ENCODE measurements at places on chromosomes 4 and X.

- DNase-seq = no peak
Observed at GRCh38 chrX:71637253-71637618, 18.9 kb upstream of the CXCR3 start.

DNA sequence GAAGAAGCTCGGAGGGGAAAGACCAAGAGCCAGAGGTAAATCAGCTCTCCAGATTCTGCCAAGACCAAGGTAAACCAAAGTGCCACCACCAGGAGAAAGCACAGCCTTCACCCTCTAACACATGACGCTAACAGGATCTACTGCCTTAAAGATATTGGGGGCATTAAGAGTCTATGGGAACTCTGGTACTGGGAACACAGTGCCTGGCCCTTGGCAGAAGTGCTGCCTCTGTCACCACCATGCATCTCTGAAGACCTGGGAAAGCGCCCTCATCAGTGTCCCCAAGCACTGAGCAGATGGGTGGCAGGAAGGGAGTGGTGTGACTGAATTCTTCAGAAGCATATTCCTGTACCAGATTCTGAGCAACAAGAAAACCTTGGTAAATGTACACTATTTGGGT, 1.3 kb downstream of the QDPR start:
- DNase-seq = no peak

- no peak for DNase-seq
Observed at GRCh38 chr4:962231-963208, 10.8 kb downstream of the DGKQ start.

GRCh38 chr4:98539299-98539698, 119.1 kb downstream of the TSPAN5 start:
- no peak for DNase-seq

GRCh38 chr4:47840291-47840690, 2.4 kb upstream of the CORIN start:
- DNase-seq = no peak

GRCh38 chr4:65943076-65943475, 272.8 kb upstream of the EPHA5 start:
- DNase-seq = no peak

DNA sequence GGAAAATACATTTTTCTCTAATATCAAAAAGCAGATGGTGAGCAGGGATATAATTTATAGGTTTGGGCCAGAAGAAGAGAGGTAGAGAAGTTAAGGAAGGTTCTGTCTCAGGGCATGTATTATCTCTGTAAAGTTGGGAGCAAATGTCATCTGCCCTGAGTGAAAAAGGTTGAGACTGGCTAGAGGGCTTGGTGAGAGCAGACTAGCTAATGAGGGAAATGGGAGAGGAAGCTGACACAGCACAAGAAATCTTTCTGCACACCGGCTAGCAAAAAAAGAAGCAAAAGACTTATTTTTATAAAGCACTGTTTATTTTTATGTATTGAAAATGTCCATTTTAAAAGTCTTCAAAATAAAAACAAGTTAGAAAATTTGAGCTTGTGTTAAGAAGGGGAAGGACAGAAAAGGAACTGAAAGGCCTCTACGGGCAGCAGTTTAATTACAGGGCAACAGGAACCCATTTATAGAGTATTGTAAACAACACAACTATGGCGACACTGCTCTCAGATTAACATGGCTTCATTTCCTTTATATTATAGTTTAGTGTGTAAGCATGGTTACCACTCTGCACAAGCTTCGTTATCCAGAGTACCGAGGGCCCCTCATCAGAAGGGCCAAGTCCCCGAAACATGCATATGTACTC, 17.4 kb downstream of the CD40LG start:
- no peak for DNase-seq

DNA sequence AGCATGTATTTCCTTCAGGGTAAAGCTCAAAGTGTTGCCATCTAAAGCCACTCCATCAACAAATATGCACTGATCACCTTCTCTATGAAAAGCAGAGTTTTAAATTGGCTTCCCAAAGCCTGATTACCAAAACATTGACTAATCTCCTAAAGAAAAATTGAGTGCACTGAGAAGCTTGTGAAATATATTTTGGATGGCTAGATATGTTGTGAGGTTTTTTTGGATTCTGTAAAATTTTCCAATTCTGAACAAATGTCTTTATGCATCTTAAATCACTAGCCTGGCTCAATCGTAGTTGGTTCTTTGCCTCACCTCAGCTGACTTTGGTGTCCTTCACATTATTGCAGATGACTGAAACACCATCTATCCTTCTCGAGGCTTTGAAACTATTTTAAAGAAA, 14.9 kb upstream of the EXOSC9 start:
- DNase-seq = no peak

- no peak for DNase-seq
Observed at GRCh38 chr4:35993606-35994005, 250.7 kb downstream of the ARAP2 start.

DNA sequence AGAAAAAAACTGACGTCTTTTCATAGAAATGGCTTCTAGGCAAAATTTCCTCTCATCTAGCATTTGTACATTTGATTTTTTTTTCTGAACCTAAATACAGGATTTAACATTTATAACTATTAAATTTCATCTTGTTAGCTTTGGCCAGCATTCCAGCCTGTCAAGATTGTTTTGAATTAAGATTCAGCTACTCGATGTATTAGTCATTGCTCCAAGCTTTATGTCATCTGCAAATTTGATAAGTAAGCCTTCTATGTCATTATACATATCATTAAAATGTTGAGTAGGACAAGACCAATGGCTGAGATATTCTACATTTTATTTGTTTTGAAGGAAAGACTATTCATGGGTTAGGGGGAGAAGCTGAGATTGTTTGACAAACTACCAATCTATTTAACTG, 46.7 kb downstream of the DDX53 start:
- DNase-seq = no peak

DNA sequence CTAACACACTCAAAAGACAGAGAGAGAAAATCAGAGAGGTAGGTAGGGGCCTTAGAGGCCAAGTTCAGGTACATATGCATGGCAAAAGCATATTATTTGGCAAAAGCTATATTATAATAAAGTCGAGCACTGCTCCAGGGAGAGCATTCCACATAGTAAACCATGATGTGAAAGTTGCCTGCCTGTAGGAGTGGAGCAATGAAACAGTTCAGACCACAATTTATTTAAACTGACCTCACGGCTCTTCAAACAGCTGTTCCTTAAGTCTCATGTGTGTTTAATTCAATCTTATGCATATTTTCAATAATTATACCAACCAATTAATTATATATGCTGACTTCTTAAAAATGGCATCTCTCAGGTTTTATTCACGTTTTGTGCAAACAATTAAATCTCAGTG, 3.3 kb downstream of the RFC1 start:
- DNase-seq = no peak

DNA sequence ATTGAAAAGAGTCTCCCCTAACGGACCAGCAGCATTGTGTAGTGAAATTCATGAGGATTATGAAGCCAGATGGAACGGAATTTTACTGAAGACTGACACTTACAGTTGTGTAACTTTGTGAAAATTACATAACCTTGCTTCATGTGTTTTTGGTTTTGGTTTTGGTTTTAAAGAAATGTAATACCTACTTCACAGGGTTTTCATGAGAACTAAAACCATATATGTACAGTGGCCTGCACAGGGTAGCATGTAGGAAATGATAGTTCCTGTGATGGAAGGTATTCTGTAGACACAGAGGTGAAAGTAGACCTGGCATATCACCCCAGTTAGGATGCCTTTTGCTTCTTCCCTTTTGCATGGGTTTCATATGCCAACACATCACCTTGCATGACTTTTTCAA, 247.0 kb downstream of the BANK1 start:
- DNase-seq = no peak

GRCh38 chr4:16794816-16795445, 103.5 kb downstream of the LDB2 start:
- peak; percentile 18 for DNase-seq

DNA sequence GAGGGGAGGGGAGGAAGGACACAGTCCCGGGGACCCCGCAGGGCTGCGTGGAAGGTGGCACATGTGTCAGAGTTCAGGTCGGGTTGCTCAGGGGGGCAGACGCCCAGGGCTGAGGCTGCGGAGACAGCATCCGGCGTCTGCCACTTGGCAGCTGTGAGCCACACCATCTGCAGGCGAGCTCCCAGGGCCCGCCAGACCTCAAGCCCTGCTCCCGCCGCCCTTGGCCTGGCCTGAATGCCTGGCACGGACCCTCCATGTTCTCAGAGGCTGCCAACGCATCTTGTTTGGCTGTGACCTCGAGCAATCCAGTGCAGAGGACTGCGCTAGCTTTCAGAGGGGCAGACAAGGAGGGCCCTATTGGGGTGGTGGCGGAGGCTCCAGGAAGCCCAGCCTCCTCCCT, 5.1 kb downstream of the BGN start:
- no peak for DNase-seq

DNA sequence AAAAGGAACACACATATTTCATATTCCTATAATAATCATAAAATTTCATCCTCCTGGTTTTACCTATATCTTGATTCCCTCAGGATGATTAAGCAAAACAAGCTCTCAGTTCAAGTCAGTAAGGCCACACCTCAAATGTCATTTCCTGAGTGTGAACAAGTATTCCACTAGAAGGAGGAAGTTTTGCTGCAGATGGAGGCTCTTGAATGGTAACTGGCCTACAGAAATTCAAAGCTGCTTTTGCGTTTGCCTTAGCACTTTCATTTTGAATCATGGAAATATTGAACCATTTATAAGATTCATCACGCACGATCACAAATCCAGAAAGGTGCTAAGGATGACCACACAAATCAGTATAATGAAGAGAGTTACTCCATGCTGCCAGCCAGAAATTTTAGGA, 254.4 kb upstream of the CXXC4 start:
- DNase-seq = no peak

GRCh38 chrX:103372886-103373285, 3.5 kb upstream of the BEX3 start:
- DNase-seq = no peak

DNA sequence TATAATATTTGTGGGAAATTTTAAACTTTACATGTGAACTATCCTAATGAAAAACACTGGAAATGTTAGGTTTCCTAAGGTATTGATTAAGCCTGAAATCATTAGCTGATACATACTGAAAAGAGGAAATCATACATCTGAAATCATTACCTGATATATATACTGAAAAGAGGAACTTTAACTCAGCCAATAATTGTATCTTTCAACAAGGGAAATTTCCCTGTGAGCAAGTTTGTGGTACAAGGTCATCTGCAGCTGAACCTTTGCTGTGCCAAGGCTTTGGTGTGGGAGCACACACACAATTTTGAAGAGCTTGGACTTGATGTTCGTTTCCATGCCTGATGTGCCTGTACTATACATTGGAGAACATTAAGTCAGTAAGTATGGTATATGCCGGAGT, 131.9 kb upstream of the USP9X start:
- no peak for DNase-seq

GRCh38 chr4:119068529-119068962, 67.1 kb upstream of the MYOZ2 start:
- DNase-seq = no peak

DNA sequence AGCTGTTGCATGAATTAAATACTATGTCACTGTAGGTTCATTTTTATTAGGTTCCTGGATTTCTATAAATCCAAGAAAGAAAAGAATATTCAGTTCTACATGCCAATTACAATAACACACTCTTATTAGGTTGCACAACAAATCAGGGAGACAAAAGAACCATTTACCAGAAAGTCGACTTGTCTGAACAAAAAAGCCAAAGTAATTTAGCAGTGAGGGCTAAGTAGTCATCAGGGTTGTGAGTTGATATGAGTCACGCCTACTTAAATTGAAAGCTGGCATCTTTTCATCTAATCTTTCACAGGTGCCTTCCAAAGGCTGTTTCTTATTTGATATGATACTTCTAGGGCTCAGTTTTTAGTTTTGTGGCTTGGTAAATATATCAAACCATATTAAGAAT, 25.4 kb upstream of the GNRHR start:
- DNase-seq = no peak

- no peak for DNase-seq
Observed at GRCh38 chr4:28508636-28509035, 1648.0 kb downstream of the STIM2 start.

DNA sequence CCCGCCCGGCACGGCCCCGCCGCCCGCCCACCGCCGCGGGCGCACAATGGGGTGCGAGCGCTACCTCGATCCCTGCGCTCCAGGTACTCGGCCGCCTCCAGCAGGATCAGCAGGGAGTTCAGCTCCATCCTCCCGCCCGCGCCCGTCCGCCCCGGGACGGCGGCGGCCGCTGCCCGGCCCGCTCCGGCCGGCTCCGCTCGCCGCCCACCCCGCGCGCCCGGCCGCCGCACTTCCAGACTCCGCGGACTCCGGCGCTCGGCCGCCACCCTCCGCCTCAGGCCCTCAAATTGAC, at the start of gene MXD4:
Gene MXD4 (minus strand): TSS at position 257 of the 292 bp plus-strand sequence. CDS start 129 bp downstream, at position 128.
- DNase-seq = no peak

GRCh38 chr4:89410687-89411086, 103.1 kb upstream of the GPRIN3 start:
- DNase-seq = no peak

- DNase-seq = no peak
Observed at GRCh38 chrX:102654696-102655095, 3.4 kb downstream of the GPRASP1 start.

GRCh38 chr4:151688003-151688784, 72.6 kb downstream of the GATB start:
- no peak for DNase-seq

GRCh38 chrX:9851890-9852289, 65.7 kb downstream of the SHROOM2 start:
- no peak for DNase-seq

GRCh38 chrX:71556036-71556435, 22.2 kb upstream of the GCNA start:
- no peak for DNase-seq

GRCh38 chrX:49995795-49996455, 73.5 kb downstream of the CLCN5 start:
- no peak for DNase-seq

GRCh38 chrX:21661316-21661715, 3.2 kb upstream of the KLHL34 start:
- no peak for DNase-seq

- no peak for DNase-seq
Observed at GRCh38 chr4:145694929-145695328, 15.0 kb downstream of the C4orf51 start.

GRCh38 chr4:153488006-153488891, 22.1 kb downstream of the TMEM131L start:
- DNase-seq = peak; percentile 71

- peak; percentile 81 for DNase-seq
Observed at GRCh38 chrX:71098302-71098701, 2.7 kb downstream of the FOXO4 start.

DNA sequence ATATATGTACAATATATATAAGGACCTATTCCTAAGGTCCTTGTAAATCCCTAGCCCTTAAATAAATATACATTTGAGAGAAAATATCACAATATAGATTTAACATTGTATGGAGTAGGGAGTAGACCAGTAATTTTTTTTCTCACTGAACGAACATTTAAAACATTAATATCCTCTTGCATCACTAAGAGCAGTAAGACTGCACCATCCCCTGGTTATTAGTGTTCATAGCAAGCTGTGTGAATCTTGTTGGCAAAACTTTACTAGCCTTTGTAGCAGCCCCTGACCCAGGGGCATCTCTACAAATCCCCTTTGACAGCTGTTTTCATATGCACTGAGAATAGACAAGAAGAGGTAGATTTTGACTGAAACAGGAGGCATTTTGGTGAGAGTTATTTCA, 146.5 kb downstream of the IL1RAPL2 start:
- no peak for DNase-seq

- DNase-seq = no peak
Observed at GRCh38 chrX:128425546-128425945, 373.3 kb upstream of the ACTRT1 start.
